ENCODE measurements at places on chromosomes 7 and 10.

GRCh38 chr7:100177045-100178001, at the start of the genes GPC2 and STAG3:
Gene GPC2 (minus strand): TSS chr7:100177381. CDS start chr7:100177199, 182 bp downstream.
Gene STAG3 (plus strand): TSS chr7:100177918. CDS start chr7:100180557, 2,639 bp downstream.
- DNase-seq: peak; percentile 95

DNA sequence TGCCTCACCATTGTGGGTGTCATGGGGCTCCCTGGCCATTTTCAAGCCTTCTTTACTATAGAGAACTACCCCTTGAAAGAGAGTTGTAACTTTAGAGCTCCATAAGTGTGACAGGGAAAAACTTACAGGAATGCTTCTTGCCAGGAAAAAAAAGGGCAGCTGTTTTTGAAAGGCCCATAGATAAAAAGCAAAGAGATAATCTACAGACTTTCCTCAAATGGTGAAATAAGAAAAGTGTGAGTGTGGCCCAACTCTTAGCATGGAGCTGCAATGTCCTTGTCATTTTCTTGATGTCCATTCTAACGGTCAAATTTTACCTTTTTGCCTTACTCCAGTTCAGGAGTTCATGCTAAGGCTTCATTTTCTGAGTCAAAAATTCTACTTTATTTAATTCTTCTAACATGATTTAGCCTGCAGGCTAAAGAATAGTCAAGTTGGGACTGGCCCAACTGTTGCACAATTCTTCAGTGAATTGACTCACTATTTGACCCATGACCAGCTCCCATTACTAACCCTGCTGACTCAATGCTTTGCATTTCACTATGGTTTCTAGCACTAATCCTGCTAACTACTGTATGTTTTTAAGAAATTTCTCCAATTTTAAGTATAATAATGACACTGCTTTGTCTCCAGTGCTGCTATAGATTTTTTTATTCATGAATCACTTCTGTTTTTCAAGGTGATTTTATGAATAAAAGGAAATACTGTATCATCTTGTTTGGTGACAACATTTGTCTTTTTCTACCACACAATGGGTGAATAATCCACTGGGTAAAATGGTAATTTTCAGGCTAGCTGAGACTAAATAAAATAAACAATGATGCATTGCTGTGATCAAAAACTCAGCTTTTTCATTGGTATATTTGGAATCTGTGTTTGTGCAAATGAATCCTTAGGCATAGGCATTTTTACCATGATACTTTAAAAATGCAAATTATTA, 41.4 kb upstream of the SGCE start:
- peak; percentile 94 for DNase-seq

DNA sequence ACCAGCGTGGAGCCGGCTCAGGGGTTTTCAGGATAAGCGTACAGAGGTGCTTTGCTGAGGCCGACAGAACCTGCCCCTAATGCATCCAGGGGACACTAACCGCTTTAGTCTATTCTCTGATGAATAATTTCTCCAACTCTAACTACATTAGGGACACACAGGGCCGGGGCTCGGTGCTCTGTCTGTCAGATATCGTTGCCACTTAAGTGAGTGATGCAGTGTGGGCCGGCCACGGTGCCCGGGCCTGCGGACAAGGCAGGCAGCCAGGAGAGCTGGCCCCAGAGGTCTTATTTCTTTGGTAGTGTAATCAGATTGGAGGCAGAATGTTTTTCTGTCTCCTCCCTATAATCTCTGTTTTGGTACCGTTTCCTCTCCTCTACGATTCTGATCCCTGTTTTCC, 62.7 kb downstream of the ADRA2A start:
- DNase-seq: no peak

GRCh38 chr7:29196971-29197595, 2.5 kb downstream of the CHN2 start:
- no peak for DNase-seq

GRCh38 chr7:151592868-151593486, 73.3 kb upstream of the RHEB start:
- peak; percentile 92 for DNase-seq

GRCh38 chr7:44439926-44440325, 50.5 kb downstream of the NUDCD3 start:
- no peak for DNase-seq

GRCh38 chr10:22682237-22683139, 31.9 kb downstream of the PIP4K2A start:
- DNase-seq: peak; percentile 52

DNA sequence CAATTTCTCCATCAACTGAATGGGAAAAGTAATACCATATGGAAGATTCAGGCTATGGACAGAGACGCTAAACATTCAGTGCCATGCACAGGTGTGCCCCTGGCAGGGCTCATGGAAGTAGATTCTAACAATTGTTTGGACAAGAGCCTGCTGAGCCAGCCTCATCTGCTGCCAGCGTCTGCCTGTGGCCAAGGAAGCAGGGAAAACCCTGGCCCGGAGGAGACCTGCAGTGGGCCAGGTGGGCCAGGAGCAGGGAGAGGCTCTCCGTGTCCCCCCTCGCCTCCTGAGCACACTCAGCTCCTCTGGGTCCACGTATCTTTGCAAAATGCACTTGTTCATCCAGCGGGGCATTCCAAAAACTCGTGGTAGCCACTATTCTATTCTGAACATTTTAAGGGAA, 130.1 kb downstream of the TCERG1L start:
- no peak for DNase-seq

GRCh38 chr7:31003721-31004120, 40.0 kb downstream of the GHRHR start:
- DNase-seq: no peak

DNA sequence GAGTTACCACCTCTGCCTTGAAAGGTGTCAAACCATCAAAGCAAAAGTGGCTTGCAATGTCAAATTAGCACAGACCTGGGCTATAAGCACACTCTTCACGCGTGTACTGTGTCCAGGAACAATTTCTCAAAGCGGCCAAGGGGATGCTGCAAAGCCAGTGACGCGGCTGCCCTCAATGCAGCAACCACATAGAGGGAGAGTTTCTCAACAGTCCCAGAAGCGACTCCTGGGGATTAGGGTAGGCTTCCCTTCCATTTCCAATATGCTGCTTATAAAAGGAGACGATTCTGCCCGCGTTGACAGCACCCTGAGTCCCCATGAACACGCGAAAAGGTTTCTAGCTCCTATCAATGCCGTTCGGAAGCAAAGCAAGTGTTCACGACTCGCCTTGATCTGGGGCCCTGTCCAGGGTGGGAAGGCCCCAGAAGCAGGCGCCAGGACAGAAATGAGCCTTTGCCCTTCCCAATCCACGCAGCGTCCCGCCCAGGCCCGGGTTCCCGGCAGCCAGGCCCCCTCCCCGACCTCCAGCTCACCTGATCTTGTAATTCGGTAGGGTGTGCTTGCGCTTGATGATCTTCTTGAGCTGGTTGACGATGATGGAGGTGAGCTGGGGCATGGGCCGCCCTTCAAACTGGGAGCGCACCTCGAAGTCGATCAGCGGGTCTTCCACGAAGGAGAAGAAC, 1.3 kb downstream of the PDZD8 start:
- DNase-seq: peak; percentile 59

DNA sequence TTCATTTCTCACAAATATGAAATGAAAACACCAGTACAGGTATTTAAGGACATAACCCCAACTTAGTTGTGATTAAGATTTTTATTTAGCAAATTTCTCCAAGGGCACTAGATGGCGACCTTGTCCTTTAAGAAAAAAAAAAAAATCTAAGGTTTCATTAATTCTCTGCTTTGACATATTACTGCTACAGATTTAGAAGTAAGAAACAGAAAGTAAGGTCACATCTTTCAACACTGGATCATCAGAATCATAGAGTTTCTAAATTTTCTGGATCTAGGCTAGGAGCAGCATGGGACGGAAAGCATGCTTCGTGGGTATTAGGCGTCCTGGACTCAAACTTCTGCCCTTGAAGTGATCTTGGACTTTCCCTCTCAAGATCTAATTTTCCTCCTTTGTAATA, 85.5 kb upstream of the PRKG1 start:
- peak; percentile 13 for DNase-seq

GRCh38 chr7:17846935-17847334, 93.4 kb downstream of the SNX13 start:
- DNase-seq: no peak

DNA sequence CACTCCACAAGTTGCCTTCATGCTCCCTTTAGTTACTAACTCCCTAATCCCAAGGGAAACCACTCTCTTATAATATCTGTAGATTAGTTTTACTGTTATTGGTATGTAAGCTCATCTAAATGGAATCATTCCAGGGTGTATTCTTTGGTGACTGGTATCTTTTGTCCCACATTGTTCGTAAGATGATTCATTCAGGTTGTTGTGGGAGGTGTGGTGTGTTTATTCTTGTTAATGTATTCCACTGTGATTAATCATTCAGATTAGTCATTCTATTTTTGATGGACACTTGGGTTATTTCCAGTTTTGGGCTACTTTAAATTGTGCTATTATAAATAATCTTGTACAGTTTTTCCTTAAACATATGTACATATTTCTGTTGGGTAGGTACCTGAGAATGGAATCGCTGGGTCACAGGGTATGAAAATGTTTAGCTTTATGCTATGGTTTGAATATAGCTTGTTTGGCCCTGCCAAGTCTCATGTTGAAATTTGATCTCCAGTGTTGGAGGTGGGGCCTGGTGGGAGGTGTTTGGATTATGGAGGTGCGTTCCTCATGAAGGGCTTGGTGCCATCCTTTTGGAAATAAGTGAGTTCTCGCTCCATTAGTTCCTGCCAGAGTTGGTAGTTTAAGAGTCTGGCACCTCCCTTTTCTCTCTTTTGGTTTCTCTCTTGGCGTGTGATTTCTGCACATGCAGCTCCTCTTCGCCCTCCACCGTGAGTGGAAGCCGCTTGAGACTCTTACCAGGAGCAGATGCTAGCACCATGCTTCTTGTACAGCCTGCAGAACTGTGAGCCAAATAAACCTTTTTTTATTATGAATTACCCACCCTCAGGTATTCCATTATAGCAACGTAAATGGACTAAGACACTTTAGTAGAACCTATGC, 13.8 kb downstream of the BTRC start:
- DNase-seq: peak; percentile 84

DNA sequence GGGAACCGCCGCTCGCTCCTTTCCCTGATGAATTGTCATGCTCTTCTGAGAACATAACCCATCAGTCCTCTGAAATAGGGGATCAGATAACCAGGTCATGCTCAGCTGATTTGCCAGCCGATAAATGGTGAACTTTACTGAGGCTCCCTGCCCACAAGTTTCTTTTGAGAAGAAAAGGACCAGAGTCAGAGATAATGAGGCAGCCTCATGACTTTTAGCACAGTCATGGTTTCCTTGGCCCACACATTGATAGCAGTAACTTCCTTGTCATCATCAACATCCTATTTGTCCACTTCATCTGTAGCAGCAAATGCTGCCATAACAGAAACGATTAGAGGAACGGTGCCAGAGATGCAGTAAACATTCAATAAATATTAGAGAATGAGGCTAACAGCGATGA, 509.0 kb downstream of the GATA3 start:
- no peak for DNase-seq

DNA sequence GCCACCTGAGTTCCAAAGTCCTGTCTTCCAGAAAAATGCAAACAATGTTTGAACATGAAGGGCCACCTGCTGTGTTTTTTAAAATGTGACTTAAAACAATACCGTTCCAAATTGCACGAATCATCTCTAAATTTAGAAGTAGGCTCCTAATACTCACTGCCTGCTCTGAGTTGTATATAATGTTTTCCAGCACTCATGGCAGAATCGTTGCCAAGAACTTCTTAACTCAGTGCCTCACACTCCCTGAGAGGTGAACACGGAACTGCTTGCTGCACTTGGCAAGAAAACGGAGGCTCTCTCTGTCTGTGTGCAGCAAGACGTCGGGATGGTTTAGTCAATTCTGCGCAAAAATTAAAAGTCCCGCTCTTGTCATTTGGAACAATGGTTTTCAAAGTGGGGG, 757.3 kb upstream of the AUTS2 start:
- no peak for DNase-seq

DNA sequence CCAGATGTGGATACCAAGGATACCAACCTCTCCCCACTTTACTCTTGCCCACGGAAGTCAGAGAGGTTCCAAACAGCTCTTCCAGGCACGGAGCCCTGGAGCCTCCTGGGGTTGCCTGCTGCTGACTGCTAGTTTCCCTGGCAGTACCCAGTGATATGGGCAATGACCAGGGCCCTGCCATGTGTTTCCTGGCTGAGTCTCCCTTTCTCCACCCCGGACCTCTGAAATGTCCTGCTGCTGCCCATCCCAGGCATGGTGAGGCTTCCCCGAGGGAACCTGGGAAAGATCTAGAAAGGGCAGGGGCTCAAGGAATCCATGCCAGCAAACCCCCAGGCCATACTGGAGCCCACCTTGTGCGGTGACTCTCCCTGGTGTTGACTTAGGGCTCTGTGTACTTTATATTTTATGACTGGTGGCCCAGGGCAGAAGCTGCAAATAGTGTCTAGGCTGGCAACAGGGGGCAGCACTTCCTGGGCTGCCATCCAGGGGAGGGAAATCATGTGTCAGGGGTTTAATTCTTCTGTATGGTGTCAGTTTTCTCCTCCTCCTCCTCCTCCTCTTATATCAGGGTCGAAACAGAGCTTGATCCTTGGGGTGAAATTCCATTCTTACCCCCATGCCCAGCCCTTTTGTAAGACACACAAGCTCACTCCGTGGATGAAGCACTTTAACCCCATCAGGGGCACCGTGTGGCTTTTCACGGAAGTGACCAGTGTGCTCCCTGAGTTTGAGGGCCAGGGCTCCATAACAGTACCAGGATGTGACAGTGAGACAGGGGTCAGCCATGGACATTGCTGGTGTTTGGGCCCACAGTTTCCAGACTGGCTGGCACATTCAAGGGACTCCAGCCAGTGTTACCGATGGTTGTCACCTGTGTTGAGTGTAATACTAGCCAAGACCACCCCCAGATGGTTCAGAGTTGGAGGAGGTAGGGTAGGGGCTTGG, 62.4 kb upstream of the GDF10 start:
- no peak for DNase-seq

- no peak for DNase-seq
These were observed 297.5 kb downstream of the HDAC9 start for GRCh38 chr7:18792871-18793595.

DNA sequence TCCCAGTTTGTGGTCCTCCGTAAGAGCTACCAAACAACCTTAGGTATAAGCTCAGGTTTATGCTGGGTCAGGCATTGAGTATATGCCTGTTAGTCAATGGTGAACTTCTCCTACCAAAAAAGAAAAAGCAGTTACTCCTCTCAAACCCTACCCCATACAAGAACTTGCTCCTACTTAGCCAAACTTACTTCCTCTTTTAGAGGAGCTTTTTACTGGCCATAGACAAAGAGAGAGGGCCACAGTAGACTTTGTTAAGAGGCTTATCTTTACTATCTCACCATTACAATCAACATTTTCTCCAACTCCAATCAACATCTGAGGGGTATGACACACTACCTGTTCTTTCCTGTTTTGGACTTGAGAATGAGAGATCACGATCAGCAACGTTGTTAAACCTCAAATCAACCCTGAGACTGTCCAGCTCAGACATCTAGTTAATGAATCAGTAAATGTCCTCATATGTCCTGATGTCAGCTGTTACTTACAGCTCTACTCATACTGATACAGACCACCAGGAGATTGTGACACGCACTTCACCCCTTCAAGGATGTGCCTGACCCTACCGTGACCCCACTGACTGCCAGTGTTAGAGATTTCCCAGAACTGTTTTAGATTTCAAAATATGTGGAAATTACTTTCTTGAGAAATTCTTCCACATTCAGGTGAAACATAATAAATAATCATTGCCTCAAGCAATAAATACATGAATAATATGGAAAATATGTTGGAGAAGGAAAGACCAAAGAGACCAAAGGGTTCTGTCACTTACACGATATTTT, 18.4 kb upstream of the CCDC71L start:
- peak; percentile 68 for DNase-seq

- no peak for DNase-seq
These were observed 15.4 kb downstream of the PTPRN2 start for GRCh38 chr7:158572000-158572828.

- DNase-seq: no peak
These were observed 4.7 kb upstream of the ARPC1B start for GRCh38 chr7:99369767-99370391.
